ENCODE measurements at places on chromosomes 7 and 10.
A peak's percentile ranks its signal among the peaks of the same experiment; 100 is the strongest.

- H3K4me1 ChIP-seq, result no peaks in the 10 kb centered on the region
- no peak for DNase-seq
- no peak overlapping the region for H3K4me3 ChIP-seq
- no peaks in the 10 kb centered on the region for H3K36me3 ChIP-seq
- no peak overlapping the region for H3K27ac ChIP-seq
Measured at GRCh38 chr7:80235334-80235733, 100.7 kb downstream of the GNAI1 start.

DNA sequence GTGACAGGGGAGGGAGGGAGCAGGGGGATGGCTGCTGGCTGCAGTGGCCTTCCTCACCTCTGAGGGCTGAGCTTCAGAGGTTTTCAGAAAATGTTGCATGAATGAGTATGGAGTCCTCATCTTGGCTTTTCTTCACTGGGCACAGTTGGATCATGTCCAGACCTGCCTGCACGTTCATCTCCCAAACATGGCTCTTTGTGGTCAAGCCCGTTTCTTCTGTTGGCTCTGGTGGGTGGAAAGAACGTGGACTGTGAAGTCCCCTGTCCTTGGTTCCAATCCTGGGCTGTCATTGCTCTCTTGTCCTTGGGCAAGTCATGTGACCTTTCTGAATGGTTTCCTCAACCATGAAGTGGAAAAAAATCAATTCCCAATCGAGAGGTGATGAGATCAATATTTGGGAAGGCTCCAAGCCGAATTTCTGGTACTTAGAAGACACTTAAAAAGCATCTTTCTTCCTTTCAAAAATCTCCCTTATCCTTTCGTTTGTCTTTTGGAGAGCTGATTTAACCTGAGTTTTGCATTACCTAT, 34.5 kb downstream of the TSPAN14 start:
- peaks cover 65% of the 10 kb centered on the region for H3K36me3 ChIP-seq
- H3K4me3 ChIP-seq, result peak overlapping the region; percentile 75
- no peak for DNase-seq
- peaks cover 98% of the 10 kb centered on the region for H3K4me1 ChIP-seq

- H3K4me3 ChIP-seq, result no peak overlapping the region
- H3K4me1 ChIP-seq, result peaks cover 6% of the 10 kb centered on the region
- H3K27ac ChIP-seq, result no peak overlapping the region
- H3K27me3 ChIP-seq, result peaks cover 3% of the 10 kb centered on the region
Measured at GRCh38 chr10:49353895-49354566, 41.9 kb downstream of the DRGX start.

- H3K36me3 ChIP-seq, result no peaks in the 10 kb centered on the region
- H3K4me1 ChIP-seq, result no peaks in the 10 kb centered on the region
- no peak for DNase-seq
- no peak overlapping the region for H3K4me3 ChIP-seq
Measured at GRCh38 chr10:44070282-44070681, 314.6 kb downstream of the CXCL12 start.

- H3K36me3 ChIP-seq, result no peaks in the 10 kb centered on the region
- H3K4me1 ChIP-seq, result no peaks in the 10 kb centered on the region
- no peak overlapping the region for H3K27ac ChIP-seq
- no peak for DNase-seq
- H3K4me3 ChIP-seq, result no peak overlapping the region
Measured at GRCh38 chr7:80380957-80381356, 130.9 kb downstream of the GNAT3 start.

DNA sequence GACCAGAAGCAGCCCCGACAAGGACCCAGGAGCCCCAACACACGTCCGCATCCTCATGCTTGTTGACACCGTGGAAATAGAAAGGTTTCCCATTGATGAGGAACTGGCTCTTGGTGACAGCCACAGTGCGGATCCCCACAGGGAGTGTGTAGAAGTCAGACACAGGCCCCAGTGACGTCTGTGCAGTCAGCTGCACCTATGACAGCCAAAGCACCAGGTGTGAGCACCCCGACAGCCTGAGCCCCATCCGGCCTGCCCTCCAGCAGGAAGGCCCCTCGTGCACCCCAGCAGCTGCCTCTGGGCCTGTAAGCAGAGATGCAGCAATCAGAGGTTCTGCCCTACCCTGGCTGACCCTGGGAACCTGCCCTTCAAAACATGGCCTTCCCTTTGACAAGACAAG, 7.1 kb downstream of the GUSB start:
- DNase-seq, result no peak
- peaks cover 50% of the 10 kb centered on the region for H3K36me3 ChIP-seq
- no peaks in the 10 kb centered on the region for H3K27me3 ChIP-seq
- no peak overlapping the region for H3K27ac ChIP-seq
- peaks cover 9% of the 10 kb centered on the region for H3K4me1 ChIP-seq
- H3K4me3 ChIP-seq, result no peak overlapping the region

GRCh38 chr7:2048531-2048930, 184.2 kb downstream of the MAD1L1 start:
- no peaks in the 10 kb centered on the region for H3K4me1 ChIP-seq
- no peak for DNase-seq

DNA sequence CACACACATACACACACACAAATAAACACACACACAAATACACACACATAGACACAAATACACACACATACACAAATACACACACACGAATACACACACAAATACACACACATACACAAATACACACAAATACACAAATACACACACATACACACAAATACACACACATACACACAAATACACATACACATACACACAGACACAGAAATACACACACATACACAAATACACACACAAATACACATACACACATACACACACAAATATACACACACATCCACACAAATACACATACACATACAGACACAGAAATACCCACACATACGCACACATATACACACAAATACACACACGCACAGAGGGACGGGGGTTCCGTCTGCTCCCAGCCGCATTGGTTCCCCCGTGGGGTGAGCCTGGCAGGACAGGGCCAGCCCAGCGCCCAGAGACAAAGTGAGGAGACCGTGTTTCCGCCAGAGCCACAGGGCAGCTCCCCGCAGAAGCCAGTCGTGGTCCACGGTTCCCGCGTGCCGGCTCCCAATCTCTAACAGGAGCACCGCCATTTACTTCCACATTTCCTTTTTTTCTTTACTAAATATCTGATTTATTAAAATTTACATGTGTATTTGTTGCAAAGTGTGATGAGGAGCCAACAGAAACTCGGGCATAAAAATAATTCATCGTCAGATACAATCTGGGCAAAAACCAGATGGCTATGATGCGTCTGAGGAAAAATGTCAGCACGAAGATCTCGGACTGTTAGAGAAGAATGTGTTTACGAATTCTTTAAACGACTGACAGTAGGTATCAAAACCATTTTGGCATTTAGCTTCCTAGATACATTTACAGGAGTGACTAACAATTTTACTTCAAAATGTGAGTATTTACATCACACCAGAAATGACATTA, 3.1 kb upstream of the KNDC1 start:
- no peak overlapping the region for H3K27ac ChIP-seq
- H3K4me1 ChIP-seq, result no peaks in the 10 kb centered on the region
- no peak overlapping the region for H3K4me3 ChIP-seq
- no peaks in the 10 kb centered on the region for H3K36me3 ChIP-seq
- DNase-seq, result no peak

DNA sequence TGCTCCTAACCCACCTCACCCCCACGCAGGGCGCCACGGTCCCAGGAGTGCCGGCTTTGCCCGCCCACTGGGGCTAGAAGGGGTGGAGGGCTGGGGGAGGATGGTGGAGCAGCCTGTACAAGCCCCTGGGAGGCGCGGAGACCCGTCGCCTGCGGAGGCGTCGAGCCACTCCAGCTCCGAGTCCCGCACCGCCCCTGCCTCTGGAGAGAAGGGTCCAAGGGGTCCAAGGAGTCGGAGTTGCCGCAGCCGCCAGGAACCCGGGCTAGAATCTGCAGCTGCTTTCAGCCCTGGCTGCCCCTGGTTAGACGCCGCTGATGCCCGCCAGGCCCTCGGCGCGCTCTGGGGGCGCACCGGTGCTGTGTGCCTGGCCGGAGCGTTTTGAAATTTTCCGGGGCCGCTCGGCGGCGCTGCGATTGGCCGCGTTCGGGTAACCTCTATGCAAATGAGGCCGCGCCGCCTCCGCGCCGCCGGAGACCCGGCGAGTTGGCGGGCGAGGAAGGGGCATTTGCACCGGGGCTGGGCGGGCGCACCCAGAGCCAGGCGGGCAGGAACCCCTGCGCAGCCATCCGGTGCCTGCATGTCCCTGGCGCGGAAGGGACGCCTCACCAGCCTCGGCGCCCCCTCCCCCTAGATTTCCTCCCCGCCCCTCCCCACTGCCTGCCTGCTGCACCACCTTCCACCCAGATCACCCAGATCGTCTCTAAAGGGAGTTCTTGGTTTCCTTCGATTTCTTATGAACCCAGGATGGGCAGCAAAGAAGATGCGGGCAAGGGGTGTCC, at the start of gene HMX2:
Gene HMX2, plus strand, starts transcription at position 502 of the 779 bp plus-strand sequence. Its CDS starts 243 bp downstream, at position 745.
- H3K27me3 ChIP-seq, result peaks cover 74% of the 10 kb centered on the region
- DNase-seq, result no peak
- H3K27ac ChIP-seq, result peak within 1 kb of the TSS; percentile 42
- H3K4me3 ChIP-seq, result peak within 1 kb of the TSS; percentile 47

DNA sequence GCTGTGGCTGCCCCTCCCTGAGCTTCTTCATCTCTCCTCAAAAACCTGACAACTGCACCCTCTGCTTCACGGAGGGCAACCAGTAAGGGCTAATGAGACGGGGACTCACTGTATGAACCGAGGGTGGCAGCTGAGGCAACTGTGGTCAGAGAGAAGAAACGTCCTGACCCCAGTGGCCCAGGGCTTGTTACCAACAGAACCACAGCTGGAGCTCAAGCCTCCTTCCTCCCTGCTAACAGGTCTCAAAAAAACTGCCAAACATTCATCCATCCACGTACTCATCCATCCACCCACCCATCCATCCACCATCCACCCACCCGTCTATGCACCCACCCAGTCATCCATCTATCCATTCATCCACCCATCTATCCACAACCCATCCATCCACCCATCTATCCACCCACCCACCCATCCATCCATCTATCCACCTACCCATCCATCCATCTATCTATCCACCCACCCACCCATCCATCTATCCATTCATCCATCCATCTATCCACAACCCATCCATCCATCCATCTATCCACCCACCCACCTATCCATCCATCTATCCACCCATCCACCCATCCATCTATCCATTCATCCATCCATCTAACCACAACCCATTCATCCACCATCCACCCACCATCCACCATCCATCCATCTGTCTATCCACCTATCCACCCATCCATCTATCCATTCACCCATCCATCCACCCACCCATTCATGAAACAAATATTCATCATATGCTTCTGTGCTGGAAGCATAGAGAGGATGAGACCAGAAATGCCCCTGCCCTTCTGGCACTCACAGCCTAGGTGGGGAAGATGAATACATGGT, 111.7 kb downstream of the PDGFA start:
- H3K27ac ChIP-seq, result no peak overlapping the region
- H3K27me3 ChIP-seq, result no peaks in the 10 kb centered on the region
- H3K4me3 ChIP-seq, result no peak overlapping the region
- no peaks in the 10 kb centered on the region for H3K36me3 ChIP-seq

- no peak overlapping the region for H3K27ac ChIP-seq
- peaks cover 8% of the 10 kb centered on the region for H3K36me3 ChIP-seq
- peaks cover 56% of the 10 kb centered on the region for H3K4me1 ChIP-seq
- H3K4me3 ChIP-seq, result no peak overlapping the region
Measured at GRCh38 chr7:16649196-16649595, 3.2 kb downstream of the BZW2 start.
